ENCODE measurements at places on chromosomes 11 and 22.

GRCh38 chr11:69000831-69001242, 12.2 kb downstream of the MRGPRF start:
- DNase-seq: no peak

DNA sequence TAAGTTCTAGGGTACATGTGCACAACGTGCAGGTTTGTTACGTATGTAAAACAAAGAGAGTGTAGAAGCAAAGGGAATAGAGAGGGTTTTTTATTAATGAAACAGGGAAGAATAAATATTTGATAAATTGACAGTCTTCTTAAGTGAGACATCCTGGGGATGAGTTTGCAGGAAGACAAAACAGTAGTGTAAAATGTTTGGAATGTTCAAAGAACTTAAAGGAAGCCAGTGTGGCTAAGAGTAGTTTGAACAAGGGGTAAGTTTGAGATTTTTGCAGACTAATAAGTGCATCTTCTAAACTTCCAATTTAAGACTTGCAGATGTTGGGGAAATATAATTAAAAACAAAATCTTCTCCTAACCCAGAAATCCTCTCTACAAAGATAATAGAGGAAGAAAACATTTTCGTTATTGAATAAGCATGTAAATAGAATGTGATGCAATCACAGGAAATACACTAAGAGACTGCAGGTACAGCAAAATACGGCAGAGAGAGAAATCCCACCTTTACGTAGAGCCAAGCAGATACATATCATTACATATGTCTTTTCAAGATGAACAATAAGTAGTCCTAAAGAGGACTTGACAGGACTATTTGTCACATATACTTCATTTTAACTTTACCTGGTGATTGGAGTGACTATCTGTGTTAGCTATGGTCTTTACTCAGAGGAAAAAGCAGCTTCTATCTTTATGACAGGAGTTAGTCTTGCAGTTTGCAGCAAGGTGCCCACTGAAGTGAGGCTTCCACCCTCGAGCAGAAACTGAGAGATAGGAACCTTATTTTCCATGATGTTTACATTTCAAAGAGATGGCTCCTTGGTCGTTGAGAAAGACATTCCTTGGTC, 402.1 kb downstream of the CNTN5 start:
- DNase-seq: no peak

- DNase-seq: no peak
Observed at GRCh38 chr11:70482529-70482917, 84.2 kb downstream of the CTTN start.

DNA sequence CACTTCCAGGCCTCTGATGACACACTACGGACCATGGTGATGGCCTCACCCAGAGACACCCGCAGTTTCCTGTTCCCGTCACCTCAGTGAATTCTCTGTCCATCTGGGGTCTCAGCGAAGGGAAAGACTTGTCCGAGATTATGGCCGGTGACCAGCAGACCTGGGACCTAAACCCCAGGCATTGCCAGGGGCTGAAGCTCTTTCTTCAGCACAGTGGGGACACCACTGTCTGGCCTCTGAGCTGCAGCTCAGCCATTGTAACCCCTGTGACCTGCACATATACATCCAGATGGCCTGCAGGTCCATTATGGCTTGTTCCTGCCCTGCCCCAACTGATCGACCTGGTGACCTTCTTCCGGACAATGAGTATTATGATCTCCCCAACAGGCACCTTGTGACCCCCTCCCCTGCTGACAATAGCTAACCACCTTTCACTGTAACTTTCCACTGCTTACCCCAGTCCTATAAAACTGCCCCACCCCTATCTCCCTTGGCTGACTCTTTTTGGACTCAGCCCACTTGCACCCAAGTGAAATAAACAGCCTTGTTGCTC, 22.3 kb downstream of the CBX7 start:
- DNase-seq: no peak

DNA sequence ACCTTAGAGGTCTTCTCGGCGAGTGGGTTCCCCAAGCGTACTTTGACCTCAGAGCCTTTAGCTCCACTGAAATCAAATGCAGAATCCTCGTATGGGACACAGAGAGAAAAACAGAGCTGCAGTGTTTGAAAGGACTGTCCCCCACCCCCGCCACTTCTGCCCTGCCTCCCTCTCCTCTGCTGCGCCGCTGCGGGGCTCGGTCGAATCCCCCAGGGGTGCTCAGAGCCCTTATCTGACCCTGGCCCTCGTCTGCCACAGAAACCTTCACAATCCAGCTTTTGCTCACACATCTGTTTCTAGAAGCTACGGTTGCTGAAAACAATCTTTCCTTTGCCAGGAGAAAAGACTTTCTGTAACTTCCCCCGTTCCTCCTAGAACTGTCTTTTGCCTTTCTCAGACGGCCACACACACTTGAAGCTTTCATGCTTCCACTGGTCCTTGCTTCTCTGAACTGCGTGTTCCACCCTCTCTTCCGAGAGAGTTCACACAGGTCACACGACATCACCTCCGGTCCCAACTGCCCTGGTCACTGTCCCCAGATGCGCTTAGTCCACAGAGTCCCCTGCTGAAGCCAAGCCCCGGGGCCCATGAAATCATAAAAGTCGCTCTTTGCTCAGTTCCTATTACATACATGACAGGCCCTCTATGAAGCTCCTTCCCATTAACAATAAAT, 3.7 kb downstream of the SMIM35 start:
- DNase-seq: no peak

- no peak for DNase-seq
Observed at GRCh38 chr11:78941226-78941851, 366.7 kb upstream of the NARS2 start.

DNA sequence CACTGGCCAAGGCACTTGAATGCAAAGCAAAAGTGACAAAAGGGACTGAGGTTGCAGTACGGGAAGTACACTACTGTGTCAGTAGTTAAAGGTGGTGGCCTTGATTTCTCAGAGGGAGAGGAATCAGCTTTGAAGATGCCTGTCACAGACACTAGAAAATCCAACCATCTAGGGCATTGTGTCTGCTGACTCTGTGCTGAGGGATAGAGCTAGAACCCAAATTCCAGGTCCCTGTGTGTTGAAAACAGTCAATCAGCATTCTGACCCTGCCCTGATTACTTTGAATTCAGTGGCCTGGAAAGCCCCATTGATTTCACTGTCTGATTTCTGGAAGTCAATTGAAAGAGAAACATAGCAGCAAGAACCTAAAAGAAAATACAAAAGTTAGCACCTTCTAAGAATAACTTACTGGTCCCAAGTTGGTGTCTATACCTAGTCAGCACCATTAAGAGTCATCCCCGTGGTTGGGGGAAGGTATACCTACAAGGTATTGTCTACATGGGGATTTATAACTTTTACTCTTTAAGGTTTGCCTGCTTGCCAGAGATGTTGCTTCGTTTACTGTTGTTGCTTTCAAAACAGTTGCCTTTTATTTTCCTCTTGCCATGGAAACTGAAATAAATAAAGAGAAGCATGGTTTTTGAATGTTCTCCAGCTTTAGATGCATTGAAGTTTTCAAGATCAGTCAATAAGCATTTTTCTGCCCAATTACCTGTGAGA, 97.3 kb downstream of the PDHX start:
- no peak for DNase-seq

- no peak for DNase-seq
Observed at GRCh38 chr11:69830086-69830485, 10.9 kb upstream of the FGF3 start.

- peak; percentile 18 for DNase-seq
Observed at GRCh38 chr11:110712659-110713448, 617 bp upstream of the ARHGAP20 start.

DNA sequence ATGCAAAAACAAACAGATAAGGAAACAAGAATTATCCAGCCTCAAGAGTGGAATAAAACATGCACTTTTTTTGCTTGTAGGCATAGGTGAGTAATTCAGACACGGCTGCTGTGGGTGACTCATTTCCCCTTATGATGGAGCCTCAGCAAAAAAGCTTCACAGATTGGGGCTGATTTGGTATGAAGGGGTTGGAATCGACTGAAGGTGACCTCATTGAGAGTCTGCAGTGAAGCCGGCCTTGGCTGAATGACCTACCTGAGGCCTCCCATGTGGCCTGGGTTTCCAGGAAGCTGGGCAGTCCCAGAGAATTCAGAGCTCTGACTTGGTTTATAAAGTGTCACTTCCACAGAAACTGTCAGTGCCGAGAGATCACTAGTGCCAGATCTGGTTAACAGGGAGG, 34.2 kb upstream of the VPREB1 start:
- no peak for DNase-seq

- DNase-seq: no peak
Observed at GRCh38 chr11:85540181-85540580, 87.0 kb downstream of the DLG2 start.

GRCh38 chr11:64298966-64299846, 952 bp upstream of the CATSPERZ start:
- peak; percentile 75 for DNase-seq

DNA sequence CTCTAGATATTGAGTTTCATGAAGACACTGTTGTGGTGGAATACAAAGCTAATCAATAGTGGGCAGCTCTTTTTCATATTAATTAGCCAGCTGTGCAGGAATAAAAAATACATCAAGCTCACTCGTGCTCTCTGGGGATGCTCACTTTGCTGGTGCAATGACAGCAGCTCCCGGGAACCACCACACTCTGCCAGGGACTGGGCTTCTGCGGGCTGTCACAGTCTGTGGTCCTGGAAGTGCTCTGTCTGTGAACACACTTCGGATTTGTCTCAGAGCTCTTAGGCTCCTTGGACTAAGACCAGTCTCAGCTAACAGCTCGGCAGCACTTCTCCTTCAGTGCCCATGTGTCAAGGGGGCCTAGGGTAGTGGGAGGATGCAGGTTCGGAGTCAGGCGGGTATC, 393.5 kb downstream of the TENM4 start:
- no peak for DNase-seq

GRCh38 chr22:29727131-29727523, 7.3 kb downstream of the CABP7 start:
- peak; percentile 46 for DNase-seq

DNA sequence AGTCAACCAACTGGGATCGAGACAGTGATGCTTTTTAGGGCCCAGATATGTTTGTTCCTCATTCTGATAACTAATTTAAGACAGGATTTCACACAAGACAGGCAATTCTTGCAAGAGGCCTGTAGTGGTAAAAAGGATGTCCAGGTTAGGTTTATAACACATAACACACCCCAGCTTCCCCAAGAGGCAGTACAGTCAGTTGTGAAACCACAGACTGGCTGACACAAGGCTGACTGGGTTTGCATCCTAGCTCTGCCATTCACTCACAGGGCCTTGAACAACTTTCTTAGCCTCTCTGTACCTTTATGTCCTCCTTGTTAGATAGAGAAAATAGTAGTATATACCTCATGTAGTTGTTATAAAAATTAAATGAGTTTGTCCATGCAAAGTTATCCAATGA, 55.0 kb upstream of the PTH start:
- no peak for DNase-seq

DNA sequence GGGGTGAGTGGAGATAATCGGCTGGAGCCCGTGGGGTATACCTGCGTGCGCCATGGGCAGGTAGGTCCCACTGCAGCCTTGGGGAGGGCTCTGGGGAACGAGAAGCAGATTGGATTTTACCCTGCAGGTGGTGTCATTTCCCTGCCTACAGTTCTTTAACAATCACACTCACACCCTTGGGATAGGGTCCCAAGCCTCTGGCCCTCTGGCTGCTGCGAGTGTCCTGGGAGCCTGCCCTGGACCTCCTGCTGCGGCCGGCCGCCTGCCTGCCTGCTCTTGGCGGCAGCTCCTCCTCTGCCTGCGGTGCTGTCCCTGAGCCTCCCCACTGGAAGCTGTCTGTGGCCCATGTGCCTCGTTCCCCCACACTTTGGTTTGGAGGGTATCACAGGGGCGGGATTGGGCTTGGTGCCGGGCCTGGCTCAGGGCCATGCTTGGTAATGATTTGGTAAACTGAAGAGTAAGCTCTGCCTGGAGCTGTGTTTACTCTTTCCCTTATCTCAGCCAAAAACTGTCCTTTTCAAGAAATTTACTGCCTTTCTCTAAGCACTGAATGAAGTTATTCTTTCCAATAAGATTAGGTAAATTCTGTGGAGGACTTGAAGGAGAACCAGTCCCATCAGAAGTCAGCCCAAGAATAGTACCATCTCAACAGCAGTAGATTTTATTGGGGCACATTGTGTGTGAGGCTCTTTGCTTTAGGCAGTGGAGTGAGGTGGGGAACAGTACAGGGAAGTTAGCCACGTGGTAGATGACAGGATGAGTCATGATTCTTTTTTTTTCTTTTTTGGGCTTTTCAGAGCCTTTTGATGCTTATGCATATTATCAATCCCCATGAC, 53.7 kb downstream of the TBC1D22A start:
- peak; percentile 55 for DNase-seq

GRCh38 chr11:79011357-79011756, 429.5 kb downstream of the TENM4 start:
- DNase-seq: no peak

- no peak for DNase-seq
Observed at GRCh38 chr22:45754822-45755221, 83.2 kb downstream of the ATXN10 start.

GRCh38 chr11:45048870-45049691, 97.4 kb upstream of the PRDM11 start:
- DNase-seq: no peak

DNA sequence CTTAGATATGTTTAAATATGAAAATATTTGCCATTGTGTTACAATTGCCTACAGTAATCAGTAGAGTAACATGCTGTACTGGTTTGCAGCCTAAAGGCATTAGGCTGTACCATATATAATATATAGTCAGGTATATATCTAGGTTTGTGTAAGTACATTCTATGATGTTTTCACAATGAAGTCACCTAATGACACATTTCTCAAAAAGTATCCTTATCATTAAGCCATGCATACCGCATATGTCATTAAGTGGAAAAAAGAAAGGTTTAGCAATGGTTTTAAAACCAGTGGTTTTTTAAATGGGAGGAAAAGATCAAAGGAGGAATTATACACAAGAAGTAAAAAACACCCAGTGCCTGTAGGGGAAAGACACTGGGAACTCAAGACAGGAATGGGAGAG, 122.7 kb downstream of the RBFOX2 start:
- no peak for DNase-seq

- no peak for DNase-seq
Observed at GRCh38 chr11:119316729-119317591, at the start of gene MCAM. Gene MCAM, minus strand, starts transcription at chr11:119317130. Its CDS starts 29 bp downstream, at chr11:119317101.

DNA sequence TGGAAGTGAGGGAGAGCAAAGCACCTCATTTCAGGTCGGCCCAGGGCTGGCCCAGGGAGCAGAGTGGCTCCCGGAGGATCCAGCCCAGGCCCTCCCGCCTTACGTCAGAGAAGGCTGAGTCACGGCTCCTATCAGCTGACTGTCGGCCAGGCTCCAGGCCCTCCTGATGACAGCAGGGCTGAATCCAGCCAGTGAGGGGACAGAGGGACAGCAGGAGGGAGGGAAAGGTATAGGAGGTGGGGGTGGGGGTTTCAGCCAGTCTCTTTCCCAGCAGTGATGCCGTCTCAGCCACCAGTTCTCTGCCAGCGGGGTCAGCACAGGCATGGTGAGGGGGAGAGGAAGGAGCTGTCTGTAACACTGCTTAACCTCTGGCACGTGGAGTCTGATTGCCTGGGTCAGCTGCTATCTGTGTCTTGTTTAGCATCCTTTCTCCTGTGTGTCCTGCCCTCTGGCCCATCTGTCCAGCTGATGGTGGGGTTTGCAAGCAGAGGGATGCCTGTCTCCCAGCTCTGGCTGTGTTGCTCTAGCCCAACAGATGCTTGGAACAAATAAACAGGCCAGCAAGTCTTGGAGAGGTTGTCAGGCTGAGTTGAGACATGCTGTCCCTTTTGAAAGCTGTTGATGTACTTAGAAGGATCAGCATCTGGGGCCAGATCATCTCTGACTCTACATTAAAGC, 74.0 kb downstream of the ADAMTS15 start:
- DNase-seq: peak; percentile 68
